ENCODE measurements at places on chromosomes 1 and 21. TPM values are rescaled to one million over a fixed set of nuclear protein-coding genes. Genes with fewer than 3 reads are reported as not detected.

IGSF3 gene
- polyA plus RNA-seq = 22.1 TPM

- DNase-seq = no peak
Measured at GRCh38 chr1:6360117-6360496, 33.5 kb downstream of the ACOT7 start.

- no peak for DNase-seq
Measured at GRCh38 chr1:237938553-237938952, 47.8 kb upstream of the ZP4 start.

GRCh38 chr1:235919127-235919832 is 52.6 kb upstream of the LYST start:
- no peak for DNase-seq

- no peak for DNase-seq
Measured at GRCh38 chr1:86504137-86504479, 35.4 kb downstream of the CLCA1 start.

AKNAD1 gene
- polyA plus RNA-seq = 2.2 TPM

DNA sequence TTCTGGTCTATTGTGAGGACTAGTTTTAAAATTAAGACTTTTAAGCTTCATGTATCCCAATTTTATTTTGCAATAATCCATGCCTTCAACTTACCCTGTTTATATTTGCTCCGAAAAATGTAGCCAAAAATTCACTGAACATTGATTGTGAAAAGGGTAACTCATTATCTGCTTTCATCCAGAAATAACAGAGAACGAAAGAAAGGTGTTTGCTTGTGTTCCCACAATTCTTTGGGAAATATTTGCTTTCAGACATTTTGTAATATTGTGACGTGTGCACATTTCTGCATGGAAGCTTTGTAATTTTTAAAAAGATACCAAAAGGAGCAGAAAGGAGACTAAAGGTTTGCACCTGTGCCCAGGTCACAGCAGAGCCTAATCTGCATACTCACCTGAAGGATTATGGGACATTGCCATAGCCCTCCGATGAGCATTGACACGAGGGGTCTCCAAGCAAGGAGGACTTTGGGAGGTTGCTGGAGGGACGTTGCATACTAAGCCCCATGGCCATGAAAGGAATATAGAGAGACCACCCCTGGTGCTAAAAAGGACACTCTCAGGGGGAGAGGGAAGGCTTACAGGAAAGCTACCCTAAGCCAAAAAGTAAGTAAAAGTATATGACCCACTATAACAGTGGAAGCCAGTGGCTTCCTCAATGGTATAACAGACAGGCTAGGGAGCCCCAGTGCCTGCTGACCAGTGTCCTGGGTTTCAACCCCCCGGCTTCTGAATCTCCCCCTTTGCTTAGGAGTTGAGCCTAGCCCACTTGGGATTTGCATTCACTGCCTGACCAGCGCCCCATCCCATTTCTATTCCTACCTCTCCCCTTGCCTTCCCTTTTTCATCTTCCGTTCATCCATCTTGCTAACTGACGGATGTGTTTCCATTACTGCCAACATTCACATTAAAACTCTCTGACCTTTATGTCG is 148.6 kb upstream of the ZC3H12A start:
- DNase-seq = no peak

CATSPERE gene
- 0.77 TPM for polyA plus RNA-seq

DNA sequence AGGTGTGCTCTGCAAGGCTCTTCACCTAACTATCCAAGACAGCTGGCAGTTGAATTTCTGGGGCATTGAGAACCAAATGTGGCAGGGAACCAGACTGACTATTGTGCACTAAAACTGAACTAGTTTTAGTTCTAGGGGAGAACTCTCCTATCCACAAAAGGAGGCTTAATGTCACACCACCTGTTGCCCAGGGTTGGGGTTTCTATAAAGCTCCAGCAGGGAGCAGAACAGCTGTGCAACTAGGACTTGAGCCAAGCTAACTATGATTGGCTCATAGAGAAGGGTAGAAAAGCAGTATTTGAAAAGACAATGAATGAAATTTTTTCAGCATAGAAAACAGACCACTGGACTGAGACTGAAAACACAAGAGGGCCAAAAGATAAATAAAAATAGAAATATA is 53.3 kb upstream of the FGGY start:
- no peak for DNase-seq

DNA sequence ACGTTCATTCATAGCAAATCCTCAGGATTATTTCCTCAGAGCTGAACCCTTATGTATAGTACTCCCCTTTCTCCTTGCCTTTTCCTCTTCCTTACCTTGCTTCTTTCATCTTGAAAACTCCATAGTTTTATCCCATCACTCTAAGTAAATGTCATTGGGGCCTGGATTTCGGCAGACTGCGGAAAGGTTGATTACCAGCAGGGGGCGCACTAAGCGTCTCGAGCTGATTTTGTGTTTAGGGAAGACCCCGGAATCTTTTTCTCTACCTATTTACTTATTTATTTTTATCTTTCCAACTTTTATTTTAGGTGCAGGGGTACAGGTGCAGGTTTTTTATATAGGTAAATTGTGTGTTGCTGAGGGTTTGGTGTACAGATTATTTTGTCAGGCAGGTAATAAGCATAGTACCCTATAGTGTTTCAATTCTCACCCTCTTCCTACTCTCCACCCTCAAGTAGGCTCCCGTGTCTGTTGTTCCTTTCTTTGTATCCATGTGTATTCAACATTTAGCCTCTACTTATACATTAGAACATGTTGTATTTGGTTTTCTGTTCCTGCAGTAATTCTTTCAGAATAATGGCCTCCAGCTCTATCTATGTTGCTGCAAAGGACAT is 11.4 kb upstream of the MTARC1 start:
- DNase-seq = no peak

TTC22 gene
- 0.05 TPM for polyA plus RNA-seq

ATG4C gene
- 7.9 TPM for polyA plus RNA-seq

FPGT gene
- 9.9 TPM for polyA plus RNA-seq

DNA sequence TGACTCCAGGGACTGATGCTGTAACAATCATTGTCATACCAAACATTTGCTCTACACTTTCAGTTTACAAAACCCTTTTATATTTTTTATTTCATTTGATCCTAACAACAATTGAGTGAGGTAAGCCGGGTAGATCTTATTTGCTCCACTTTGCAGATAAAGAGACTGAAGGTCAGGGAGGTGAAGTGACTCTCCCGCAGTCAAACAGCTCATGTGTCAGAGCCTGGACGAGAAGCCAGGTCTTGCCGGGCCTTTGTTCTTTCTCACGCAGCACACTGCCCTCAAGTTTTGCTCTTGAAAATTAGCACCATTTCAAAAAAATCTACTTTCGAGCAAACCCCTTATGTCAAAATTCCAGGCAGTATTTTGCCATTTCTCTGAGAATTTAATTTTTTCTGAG is 65.2 kb downstream of the CD247 start:
- DNase-seq = no peak

- no peak for DNase-seq
Measured at GRCh38 chr1:70003211-70003908, 202.0 kb downstream of the LRRC40 start.

- DNase-seq = no peak
Measured at GRCh38 chr1:20291645-20292084, 990 bp downstream of the VWA5B1 start.

GRCh38 chr1:82731216-82731615 is 930.5 kb downstream of the ADGRL2 start:
- no peak for DNase-seq

DNA sequence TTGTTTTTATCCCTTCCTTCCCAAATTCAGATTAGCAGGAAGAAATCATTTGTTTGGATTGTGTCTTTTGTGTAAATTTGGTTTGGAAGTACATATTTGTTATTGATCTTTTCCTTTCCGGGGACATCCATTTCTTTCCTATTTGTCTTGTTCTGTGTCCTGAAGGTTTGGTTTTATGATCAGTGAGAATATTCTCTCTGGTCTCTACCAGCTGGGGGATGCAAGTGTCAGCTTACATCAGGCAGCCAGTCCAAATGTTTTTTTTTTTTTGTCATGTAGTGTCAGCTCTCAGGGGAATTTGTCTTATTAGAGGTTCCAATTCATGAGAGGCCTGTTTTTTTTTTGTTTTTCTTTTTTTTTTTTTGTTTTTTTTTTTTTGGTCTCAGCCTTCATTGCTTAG is 479.2 kb upstream of the LRRC7 start:
- no peak for DNase-seq

MARK1 gene
- 10.2 TPM for polyA plus RNA-seq

HMCN1 gene
- 13.6 TPM for polyA plus RNA-seq

GRCh38 chr1:42817976-42818375 is 779 bp upstream of the SVBP start:
- no peak for DNase-seq

BTBD8 gene
- 2.5 TPM for polyA plus RNA-seq

DNA sequence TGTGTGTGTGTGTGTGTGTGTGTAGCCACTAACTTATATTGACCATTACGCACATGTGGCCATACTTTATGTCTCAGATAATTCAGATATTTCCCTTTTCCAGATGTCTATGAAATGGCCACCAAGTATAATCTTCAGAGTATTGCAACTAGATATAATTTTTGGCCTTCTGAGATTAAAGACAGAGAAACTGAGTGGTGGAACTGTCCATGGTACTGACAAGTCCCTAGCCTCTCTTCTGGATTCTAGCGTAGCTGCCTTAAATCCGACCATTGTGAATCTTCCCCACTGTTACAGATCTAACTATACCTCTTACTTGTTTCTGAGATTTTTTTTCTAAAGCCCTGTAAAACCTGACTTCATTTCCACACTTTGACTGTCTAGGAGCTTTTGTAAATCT is 100.0 kb upstream of the SERTAD4 start:
- peak; percentile 36 for DNase-seq

- DNase-seq = no peak
Measured at GRCh38 chr1:172966844-172967540, 83.7 kb downstream of the TNFSF18 start.

DNA sequence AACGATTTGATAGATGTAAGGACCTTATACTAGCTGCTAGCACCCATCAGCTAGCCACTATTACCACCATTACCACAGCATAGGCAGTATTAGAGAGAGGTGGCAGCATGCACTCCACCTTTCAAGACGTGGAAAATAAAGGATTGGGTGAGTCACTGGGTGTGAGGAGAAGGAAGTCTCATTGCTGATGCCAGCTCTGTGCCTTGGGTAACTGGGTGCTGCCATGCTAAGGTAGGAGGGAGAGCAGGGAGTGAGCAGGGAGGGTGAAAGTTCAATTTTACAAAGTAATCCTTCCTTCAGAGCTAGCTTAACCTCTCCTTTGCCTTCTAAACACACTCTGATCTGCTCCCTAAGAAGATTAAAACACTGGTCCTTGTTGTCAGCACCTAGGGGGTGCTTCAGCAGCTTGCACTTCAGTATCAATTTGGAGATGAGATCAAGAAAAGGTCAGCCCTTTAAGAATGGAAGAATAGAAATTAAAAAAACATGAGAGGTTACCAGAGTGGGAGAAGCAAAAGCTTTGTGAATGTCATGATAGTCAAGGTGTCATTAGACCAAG is 1.8 kb upstream of the LIN9 start:
- no peak for DNase-seq

- no peak for DNase-seq
Measured at GRCh38 chr1:226627924-226628611, 79.5 kb downstream of the STUM start.
